Naive thymus-derived CD8-positive, alpha-beta T cell (primary cell): ENCODE measurements at places on chromosomes 4 and X. TPM values are rescaled to one million over a fixed set of nuclear protein-coding genes. Genes with fewer than 3 reads are reported as not detected.

GRCh38 chr4:123802082-123802645 lies 405.6 kb downstream of the SPRY1 start:
- DNase-seq: no peak
- H3K36me3 ChIP-seq: no peaks in the 10 kb centered on the region
- peaks cover 18% of the 10 kb centered on the region for H3K27me3 ChIP-seq
- H3K27ac ChIP-seq: no peak overlapping the region
- H3K4me3 ChIP-seq: no peak overlapping the region

GRCh38 chr4:186095406-186095805 lies 9.1 kb upstream of the FAM149A start:
- no peaks in the 10 kb centered on the region for H3K4me1 ChIP-seq
- no peak for DNase-seq
- peaks cover 15% of the 10 kb centered on the region for H3K27me3 ChIP-seq
- H3K27ac ChIP-seq: no peak overlapping the region

GYG2 gene
- not detected for polyA plus RNA-seq

CXorf49 gene
- not detected for polyA plus RNA-seq

DNA sequence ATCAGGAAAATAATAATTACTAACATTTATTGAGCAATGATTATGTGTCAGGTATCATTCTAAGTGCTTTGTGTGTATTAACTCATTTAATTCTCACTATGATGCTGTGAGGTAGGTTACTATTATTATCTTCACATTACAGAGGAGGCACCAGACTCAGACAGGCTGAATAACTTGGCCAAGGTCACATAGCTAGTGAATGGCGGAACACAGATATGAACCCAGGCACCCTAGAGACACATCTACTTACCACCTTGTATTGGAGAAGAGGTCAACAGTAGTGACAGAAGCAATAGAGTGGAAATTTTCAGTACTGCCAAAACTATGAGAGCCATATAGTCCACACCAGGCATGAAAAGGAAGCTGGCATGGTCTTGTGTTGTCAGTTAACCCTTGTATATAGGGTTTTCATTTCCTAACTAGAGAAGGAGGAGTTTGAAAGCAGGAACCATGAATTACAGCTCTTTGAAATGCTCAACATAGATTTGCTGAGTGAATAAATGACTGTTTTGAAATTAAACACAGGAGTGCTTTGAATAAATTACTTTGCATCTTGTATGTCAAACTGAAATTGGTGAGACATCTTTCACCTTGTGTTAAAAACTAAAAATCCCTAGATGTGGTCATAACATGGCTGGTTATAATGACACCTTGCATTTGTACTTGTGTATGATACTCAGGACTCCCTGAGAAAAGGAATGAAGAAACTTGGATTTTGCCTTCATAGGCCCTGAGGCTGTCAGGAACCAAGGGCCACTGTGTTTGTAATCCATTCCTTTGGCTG lies 71.8 kb downstream of the RTL9 start:
- no peak overlapping the region for H3K4me3 ChIP-seq
- no peak for DNase-seq
- H3K4me1 ChIP-seq: no peaks in the 10 kb centered on the region
- no peaks in the 10 kb centered on the region for H3K36me3 ChIP-seq

DNA sequence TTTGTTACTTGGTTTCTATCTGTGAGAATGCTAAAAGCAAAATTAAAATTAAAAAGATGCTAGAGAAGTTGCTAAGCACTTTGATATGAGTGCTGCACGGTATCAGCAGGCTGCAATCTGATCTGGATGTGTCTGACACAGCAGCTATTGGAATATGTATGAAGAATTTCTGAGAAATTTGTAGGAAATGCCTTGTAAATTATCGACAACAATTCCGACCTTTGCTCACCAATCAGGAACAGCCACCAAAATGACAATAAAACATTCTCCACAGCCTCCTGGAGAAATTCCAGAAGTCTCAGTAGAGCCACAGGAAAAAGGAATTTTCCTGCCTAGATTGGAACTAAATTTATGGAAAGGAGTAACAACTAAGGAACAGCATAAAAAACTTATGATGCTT lies 82.5 kb downstream of the TIGD2 start:
- no peak overlapping the region for H3K4me3 ChIP-seq
- peaks cover 10% of the 10 kb centered on the region for H3K27me3 ChIP-seq
- no peaks in the 10 kb centered on the region for H3K4me1 ChIP-seq
- no peak overlapping the region for H3K27ac ChIP-seq
- no peak for DNase-seq
- H3K36me3 ChIP-seq: no peaks in the 10 kb centered on the region

GRCh38 chrX:103737696-103738095 lies 27.0 kb downstream of the TMEM31 start:
- no peak overlapping the region for H3K27ac ChIP-seq
- no peaks in the 10 kb centered on the region for H3K4me1 ChIP-seq
- H3K36me3 ChIP-seq: no peaks in the 10 kb centered on the region
- no peak for DNase-seq

- H3K27me3 ChIP-seq: peaks cover 5% of the 10 kb centered on the region
- no peak overlapping the region for H3K27ac ChIP-seq
- DNase-seq: no peak
- H3K36me3 ChIP-seq: no peaks in the 10 kb centered on the region
- no peaks in the 10 kb centered on the region for H3K4me1 ChIP-seq
These were observed 44.2 kb downstream of the TRIM61 start for GRCh38 chr4:164933244-164933643.

DNA sequence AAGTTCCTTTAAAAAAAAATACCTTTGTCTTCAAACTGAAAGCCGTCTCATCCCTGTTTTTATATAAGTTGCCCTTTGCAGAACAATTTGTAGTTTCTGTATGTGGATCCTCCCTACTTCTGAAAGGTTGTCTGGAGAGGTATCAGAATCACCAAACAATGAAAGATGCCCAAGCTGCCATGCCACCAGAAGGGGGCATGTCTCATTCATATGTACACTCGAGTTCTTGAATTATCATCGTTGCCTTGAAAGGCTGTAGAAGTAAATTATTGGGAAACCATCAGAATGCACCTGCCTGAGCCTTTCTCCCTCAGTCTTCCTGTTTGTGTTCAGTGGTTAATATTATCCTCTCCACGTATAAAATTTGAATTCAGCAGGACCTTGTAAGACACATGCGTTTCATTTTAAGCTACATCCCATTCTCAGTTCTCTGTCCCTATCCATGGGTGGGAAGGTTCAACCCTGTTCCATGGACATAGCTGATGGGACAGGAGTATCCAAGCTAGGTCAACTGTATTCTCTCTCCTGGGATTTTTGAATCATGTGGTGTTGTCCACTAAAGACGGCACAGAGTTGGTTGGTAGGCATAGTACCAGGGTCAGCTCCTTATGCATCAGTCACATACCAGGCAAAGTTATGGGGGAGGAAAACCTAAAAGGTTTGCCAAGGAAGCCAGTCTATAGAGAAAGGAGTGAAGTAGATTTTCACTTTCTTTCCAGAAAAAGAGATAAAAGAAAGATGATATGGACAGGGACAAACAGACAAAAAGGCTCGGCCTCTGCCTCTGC lies 24.0 kb downstream of the GALNT7 start:
- H3K36me3 ChIP-seq: peaks cover 7% of the 10 kb centered on the region
- DNase-seq: no peak
- H3K4me3 ChIP-seq: no peak overlapping the region
- H3K27ac ChIP-seq: no peak overlapping the region
- H3K4me1 ChIP-seq: peaks cover 30% of the 10 kb centered on the region
- no peaks in the 10 kb centered on the region for H3K27me3 ChIP-seq

- H3K4me1 ChIP-seq: no peaks in the 10 kb centered on the region
- DNase-seq: no peak
- no peak overlapping the region for H3K4me3 ChIP-seq
- no peaks in the 10 kb centered on the region for H3K36me3 ChIP-seq
These were observed 7.9 kb downstream of the FRMD7 start for GRCh38 chrX:132119821-132120515.

NEUROG2 gene
- not detected for polyA plus RNA-seq

- H3K36me3 ChIP-seq: no peaks in the 10 kb centered on the region
- no peak overlapping the region for H3K4me3 ChIP-seq
These were observed 14.1 kb downstream of the GRK4 start for GRCh38 chr4:2977211-2978088.

GRCh38 chr4:6760865-6761264 lies 21.7 kb upstream of the KIAA0232 start:
- H3K4me1 ChIP-seq: peaks cover 14% of the 10 kb centered on the region
- H3K27me3 ChIP-seq: no peaks in the 10 kb centered on the region
- H3K4me3 ChIP-seq: peak overlapping the region; percentile 72
- no peak for DNase-seq
- no peak overlapping the region for H3K27ac ChIP-seq

GRCh38 chr4:8346838-8347605 lies 77.5 kb downstream of the HTRA3 start:
- H3K36me3 ChIP-seq: no peaks in the 10 kb centered on the region
- H3K27me3 ChIP-seq: peaks cover 19% of the 10 kb centered on the region
- no peaks in the 10 kb centered on the region for H3K4me1 ChIP-seq
- H3K27ac ChIP-seq: no peak overlapping the region
- no peak overlapping the region for H3K4me3 ChIP-seq

GRCh38 chr4:76160355-76160754 lies 12.2 kb upstream of the NUP54 start:
- peaks cover 50% of the 10 kb centered on the region for H3K36me3 ChIP-seq
- no peaks in the 10 kb centered on the region for H3K27me3 ChIP-seq
- DNase-seq: no peak
- no peak overlapping the region for H3K27ac ChIP-seq

- no peak overlapping the region for H3K27ac ChIP-seq
- no peaks in the 10 kb centered on the region for H3K36me3 ChIP-seq
- no peak for DNase-seq
These were observed 304.5 kb downstream of the CBLL2 start for GRCh38 chrX:22577181-22577580.

DNA sequence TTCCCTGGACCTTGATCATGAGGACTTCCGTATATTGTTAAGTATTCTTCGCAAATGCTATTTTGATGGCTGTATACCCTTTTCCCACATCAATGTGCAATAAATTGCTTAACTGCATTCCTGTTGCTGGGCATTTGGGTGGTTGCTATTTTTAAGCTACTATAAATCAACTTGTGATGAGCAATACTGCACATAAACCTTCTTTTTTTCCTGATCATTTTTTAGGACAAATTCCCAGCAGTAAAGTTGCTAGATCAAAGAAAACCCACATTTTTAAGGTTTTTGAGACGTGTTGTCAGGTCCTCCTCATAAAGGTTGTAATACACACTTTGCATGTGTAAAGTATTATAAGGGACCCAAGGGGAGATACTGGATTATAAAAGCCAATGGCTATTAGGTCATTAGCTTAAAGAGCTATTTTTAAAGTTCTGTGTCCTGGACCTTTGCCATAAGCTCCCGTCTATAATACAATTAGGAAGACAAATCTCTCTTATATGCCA lies 35.6 kb downstream of the LIMCH1 start:
- no peak overlapping the region for H3K27ac ChIP-seq
- H3K36me3 ChIP-seq: no peaks in the 10 kb centered on the region
- no peak for DNase-seq
- H3K4me1 ChIP-seq: no peaks in the 10 kb centered on the region
- no peak overlapping the region for H3K4me3 ChIP-seq
- H3K27me3 ChIP-seq: no peaks in the 10 kb centered on the region

DNA sequence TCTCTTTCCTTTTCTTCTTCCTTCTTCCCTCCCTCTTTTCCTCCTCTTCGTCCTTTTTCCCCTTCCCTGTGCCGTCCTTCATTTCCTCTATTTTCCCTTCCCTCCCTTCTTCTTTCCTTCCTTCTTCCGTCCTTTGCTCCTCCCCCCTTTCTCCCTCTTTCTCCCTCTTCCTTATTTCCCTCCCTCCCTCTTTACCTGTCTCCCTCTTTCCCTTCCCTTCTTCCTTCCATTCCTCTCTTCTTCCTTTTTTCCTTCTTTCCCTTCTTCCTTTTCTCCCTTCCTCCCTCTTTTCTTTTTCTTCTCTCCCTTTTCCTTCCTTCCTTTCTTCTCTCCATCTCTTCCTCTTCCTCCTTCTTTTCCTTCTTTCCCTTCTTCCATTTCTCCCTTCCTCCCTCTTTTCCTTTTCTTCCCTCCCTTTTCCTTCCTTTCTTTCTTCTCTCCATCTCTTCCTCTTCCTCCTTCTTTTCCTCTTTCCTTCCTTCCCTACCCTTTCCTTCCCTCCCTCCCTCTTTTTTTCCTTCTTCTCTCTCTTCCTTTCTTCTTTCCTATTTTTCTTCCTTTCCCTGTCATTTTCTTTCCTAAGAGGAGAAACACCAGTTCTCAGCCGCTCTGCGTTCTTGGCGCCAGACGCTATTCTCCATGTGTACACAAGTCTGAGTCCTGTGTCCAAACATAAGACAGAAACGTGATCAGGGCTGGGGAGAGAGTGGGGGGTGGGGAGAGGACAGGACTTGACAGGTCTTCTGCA lies 597.1 kb downstream of the MID1IP1 start:
- no peak overlapping the region for H3K4me3 ChIP-seq
- no peaks in the 10 kb centered on the region for H3K4me1 ChIP-seq
- DNase-seq: no peak
- H3K36me3 ChIP-seq: no peaks in the 10 kb centered on the region

CETN2 gene
- 27.7 TPM for polyA plus RNA-seq

GRCh38 chr4:75995727-75996126 lies 5.0 kb upstream of the SDAD1 start:
- no peak overlapping the region for H3K4me3 ChIP-seq
- H3K4me1 ChIP-seq: peaks cover 5% of the 10 kb centered on the region
- H3K36me3 ChIP-seq: no peaks in the 10 kb centered on the region
- H3K27ac ChIP-seq: no peak overlapping the region
- no peak for DNase-seq

DNA sequence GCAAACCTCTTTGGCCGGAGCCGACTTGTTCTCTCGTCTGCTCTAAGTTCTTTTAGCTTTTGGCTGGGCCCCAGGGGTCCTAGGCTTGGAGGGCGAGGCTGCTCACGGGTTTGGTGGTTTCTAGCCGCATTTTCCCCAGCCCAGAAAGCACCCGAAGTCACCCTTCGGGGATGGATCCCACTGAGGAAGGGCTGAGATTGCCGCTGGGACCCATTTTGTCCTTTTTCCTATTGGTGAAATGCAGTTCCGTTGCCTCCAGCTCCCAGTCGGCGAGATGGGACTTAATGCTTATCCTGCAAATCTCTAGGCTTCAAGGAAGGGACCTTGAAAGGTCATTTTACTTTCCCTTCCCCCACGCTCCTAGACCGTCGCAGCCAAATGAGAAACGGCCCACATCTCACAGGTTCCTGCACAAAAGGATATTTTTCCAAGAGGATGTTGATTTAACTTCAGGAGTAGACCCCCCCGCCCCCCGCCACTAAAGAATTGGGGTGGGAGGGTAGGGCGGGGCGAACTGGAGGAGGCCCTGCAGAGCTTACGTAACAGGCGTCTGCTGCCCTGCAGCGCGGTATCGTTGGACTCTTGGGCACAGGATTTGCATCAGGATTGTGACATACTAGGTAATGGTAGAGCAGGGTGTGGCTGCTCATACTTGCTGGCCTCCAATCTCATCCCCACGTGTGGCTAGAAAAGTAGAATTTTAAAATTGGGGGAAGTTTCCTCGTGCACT lies 564 bp downstream of the PGK1 start:
- peaks cover 20% of the 10 kb centered on the region for H3K36me3 ChIP-seq
- peak overlapping the region; percentile 90 for H3K4me3 ChIP-seq
- H3K27me3 ChIP-seq: no peaks in the 10 kb centered on the region
- peak; percentile 50 for DNase-seq
- H3K4me1 ChIP-seq: peaks cover 51% of the 10 kb centered on the region

POF1B gene
- not detected for polyA plus RNA-seq
